Fibroblast of the aortic adventitia (primary cell): ENCODE measurements at places on chromosomes 6 and 20. TPM values are rescaled to one million over a fixed set of nuclear protein-coding genes. Genes with fewer than 3 reads are reported as not detected.

DNA sequence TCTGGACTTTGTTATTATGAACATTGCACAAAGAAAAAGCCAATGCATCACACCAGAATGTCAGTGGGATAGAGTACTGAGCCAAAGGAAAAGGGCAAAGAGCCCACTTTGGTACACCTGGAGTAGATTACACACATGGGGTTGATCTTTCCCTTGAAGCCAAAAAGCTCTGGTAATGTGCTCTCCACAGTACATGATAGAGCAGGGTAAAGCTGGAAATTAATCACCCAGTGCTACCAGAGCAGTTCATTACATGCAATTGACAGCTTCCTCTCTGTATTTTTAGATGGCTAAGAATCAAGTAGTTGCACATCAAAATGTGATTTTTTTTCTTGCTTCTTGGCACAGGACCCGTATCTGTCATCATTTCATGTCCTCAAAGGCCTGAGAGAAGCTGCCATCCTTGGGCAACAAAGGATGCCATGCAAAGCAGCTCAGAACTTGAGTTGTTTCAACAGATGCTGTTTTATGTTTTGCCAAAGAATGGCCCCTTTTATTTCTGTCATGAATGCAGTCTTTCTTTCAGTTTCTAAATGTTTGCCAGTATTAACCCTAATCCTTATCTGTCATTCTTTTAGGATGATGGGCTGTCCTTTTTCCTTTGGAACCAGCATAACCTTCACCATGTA, 88.1 kb downstream of the HDGFL1 start:
- peak; percentile 8 for DNase-seq

DNA sequence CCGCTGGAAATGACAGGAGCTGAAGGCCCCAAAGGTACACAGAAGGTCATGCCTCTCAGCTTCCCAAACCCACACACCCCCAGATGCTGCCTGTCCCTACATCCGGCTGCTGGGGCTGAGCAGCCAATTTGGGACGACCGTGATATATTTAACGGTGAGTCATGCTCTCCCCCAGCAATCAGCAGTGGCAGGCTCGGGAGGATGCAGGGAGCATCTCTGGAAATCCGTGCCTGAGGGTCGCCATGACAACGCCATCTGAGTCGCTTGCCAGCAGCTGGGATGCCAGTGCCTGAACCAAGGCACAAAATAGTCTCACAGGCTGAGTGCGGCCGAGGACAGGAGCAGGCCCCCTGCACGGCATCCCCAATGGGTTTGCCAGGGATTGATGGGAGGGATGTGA, 57.9 kb downstream of the KCNB1 start:
- no peak for DNase-seq

GRCh38 chr20:59661153-59661552, 56.8 kb downstream of the PHACTR3 start:
- DNase-seq, result no peak

- no peak for DNase-seq
Measured at GRCh38 chr20:10423735-10424134, 10.3 kb downstream of the MKKS start.

- DNase-seq, result no peak
Measured at GRCh38 chr6:111291336-111292259, 191.4 kb downstream of the REV3L start.

GRCh38 chr6:156953127-156953478, 175.9 kb downstream of the ARID1B start:
- DNase-seq, result no peak

- DNase-seq, result no peak
Measured at GRCh38 chr6:72245565-72245964, 359.2 kb downstream of the RIMS1 start.

DNA sequence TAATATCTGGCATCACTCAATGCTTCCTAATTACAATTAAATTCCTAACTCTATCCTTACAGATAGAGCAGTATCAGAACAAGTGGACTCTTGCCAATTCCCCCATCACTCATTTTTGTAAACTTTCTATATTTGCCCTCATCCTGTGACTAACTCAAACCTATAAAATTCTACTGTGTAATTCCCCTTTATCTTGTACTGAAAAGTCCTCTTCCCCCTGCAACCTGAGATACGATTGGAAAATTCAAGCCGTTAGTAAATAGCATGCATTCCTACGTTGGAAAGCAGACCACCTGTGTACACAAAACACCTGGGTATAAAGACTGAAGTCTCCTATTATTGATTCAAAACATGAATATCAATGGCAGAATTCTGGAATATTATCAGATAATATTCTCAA, 70.4 kb upstream of the KCNQ5 start:
- DNase-seq, result no peak

- DNase-seq, result peak; percentile 70
Measured at GRCh38 chr6:132919045-132919860, 104.9 kb downstream of the RPS12 start.

DNA sequence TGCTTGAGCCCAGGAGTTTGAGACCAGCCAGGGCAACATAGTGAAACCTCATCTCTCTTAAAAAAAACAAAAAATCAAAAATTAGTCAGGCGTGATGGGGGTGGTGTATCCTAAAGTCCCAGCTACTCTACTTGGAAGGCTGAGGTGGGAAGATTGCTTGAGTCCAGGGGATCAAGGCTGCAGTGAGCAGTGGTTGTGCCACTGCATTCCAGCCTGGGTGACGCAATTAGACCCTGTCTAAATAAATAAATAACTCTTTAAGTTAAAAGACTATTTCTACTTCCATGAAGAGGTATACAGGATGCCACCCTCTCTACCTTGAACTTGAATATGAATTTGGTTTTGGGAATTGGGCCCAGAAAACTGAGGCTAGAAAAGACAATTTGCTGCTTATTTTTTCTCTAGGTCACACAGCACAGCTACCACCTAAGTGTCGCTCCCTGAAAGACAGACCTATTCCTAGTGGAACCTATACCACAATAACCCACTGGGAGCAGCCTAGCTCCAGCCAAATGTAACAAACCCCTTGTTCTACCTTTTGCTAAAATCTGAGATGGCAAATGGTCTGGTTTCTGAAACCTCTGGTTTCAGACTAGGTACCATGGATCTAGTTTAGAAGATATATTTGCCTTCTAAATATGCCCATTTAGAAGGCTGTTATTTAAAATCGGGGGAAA, 35.2 kb downstream of the HMGCLL1 start:
- DNase-seq, result no peak

DNA sequence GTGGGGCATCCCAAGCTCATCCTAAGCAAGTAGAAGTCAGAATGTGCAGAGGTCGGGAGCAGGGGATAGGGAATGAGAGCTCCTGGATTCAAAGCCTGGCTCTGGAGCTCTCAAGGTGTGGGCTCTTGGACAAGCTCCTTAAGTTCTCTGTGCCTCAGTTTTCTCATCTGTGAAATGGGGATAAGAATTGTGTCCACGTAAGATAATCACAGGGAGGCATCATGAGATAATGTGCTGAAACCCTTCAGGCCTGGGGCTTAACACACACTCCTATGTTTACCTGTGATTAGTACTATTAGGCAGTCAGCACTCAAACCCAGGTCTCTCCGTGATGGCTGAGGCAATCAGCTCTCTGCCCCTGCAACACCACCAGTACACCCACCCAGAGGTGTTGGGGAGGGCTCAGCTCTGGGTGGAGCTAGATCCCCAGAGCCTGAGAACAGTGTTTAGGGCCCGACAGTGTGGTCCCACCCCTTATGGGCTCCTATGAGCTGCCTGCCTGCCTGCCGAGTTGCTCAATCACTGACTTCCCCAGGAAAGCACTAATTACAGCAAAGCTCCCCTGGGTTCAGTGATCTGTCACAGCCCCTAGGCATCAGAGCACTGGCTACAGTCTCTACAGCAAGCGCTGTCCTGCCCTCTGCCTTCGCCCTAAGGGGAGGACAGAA, 6.3 kb upstream of the SIRPA start:
- peak; percentile 49 for DNase-seq

DNA sequence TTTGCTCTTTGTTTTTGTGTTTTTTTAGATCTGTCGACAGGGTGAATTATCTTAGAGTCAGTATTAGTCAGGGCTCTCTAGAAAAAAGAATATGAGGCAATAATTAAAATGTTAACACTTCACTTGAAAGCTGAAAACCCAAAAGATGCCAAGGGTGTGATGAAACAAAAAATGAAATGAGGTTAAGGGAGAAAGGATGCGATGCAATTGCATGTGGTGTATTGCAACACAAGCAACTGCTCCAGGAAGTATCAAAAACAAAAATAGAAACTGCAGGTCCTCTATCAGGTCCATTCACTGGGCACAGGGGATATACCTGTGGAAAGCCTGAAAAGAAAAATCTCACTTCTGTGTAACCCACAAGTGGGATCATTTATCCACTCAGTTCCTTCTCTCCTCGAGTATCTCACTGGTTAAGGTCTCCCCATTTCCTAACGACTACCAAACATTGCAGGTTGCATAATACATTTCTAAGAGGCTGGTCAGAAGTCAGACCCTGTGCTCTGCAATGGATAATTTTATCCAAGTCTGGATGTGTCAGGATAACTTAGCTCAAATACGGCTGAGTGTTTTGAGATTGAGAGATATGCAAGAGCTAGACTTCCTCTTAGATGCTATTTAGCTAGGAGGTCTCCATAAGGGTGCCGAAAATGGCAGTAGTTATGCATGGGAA, 257.7 kb upstream of the GJE1 start:
- DNase-seq, result peak; percentile 51

- peak; percentile 81 for DNase-seq
Measured at GRCh38 chr20:11217326-11218172, 543.8 kb upstream of the JAG1 start.

GRCh38 chr6:106648651-106649308, 19.4 kb downstream of the QRSL1 start:
- DNase-seq, result no peak

- DNase-seq, result peak; percentile 25
Measured at GRCh38 chr20:7608250-7608649, 332.0 kb downstream of the HAO1 start.

DNA sequence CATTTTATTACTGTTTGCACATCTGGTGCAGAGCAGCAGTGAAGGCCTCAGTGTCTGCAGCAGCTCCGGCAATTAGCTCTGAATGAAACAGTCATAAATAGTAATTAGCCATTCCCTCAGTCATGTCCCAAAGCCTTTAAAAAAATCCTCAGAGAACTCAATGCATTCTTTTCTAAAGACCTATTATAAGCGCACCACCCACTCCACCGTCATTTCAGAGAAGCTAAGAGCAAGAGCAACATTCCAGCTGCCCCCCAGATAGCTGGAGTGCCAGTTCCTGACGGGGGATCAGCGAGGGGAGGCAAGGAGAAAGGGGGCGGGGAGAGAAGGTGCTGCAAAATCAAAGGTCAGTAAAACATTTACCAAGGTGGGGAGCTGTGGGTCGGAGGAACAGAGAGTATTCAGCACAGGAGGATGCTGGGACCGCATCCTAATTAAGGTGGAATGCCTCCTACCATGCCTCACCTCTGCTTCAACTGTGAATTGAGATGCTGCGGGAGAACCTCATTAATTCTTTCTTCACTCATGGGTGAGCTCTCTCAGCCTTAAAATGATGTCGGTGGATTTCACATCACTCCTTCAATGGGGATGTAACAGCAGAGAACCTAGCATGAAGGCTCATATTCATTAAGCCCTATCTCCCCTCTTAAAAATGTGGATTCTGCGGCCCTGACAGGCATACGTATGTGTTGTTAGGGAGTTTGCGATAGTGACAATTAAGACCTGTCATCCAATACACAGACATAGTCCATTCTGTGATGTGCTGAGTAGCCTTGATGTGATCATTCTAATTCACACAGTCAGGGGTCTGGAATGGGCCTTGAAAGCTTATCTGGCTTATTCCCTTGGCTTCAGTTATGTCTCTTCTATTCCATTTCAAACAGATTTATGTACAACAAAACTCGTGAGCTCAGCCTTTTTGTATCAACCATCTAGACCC, 469.5 kb upstream of the NRSN1 start:
- DNase-seq, result no peak

Gene CRNKL1
- total RNA-seq, result 31.2 and 109 TPM in 2 replicates

Gene ARMC2
- 1.6 and 2.5 TPM in 2 replicates for total RNA-seq

Gene EDN3
- total RNA-seq, result not detected in 2 replicates

Gene MRPL18
- total RNA-seq, result 70.6 and 103 TPM in 2 replicates

Gene PTK6
- total RNA-seq, result not detected in 2 replicates

Gene PHACTR1
- 0.49 and 0.99 TPM in 2 replicates for total RNA-seq

Gene KHDRBS2
- total RNA-seq, result not detected in 2 replicates
